CD4-positive, alpha-beta memory T cell (primary cell): ENCODE measurements at places on chromosomes 6 and 20.
A peak's percentile ranks its signal among the peaks of the same experiment; 100 is the strongest.

GRCh38 chr20:46150943-46151342, 32.8 kb downstream of the CD40 start:
- no peaks in the 10 kb centered on the region for H3K27me3 ChIP-seq
- no peak overlapping the region for H3K4me3 ChIP-seq
- no peak for DNase-seq
- H3K4me1 ChIP-seq, result no peaks in the 10 kb centered on the region

- no peaks in the 10 kb centered on the region for H3K4me1 ChIP-seq
- DNase-seq, result no peak
- H3K4me3 ChIP-seq, result no peak overlapping the region
- no peaks in the 10 kb centered on the region for H3K27me3 ChIP-seq
- H3K27ac ChIP-seq, result no peak overlapping the region
- H3K36me3 ChIP-seq, result no peaks in the 10 kb centered on the region
Observed at GRCh38 chr6:74073999-74074398, 378.0 kb downstream of the CD109 start.

DNA sequence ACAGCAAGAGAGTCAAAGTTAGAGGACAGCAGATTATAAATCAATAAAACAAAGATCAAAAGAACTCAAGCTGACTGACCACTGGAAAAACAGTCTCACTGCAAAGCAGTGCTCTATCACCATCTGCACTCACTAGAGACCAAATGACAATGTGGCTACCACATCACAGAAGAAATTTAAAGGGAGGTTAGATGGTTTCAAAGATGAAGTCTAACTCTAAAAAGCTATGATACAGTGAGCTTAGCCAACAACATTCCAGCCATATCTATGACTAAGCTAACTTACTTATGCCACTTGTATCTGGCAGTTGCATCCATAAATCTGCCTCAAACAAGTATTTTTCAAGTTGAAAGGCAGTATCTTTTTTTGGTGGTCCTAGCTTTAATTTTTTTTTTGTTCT, 68.6 kb downstream of the ARHGAP18 start:
- no peak overlapping the region for H3K27ac ChIP-seq
- H3K27me3 ChIP-seq, result no peaks in the 10 kb centered on the region
- no peaks in the 10 kb centered on the region for H3K36me3 ChIP-seq
- no peak for DNase-seq

- H3K36me3 ChIP-seq, result no peaks in the 10 kb centered on the region
- no peaks in the 10 kb centered on the region for H3K27me3 ChIP-seq
- H3K4me1 ChIP-seq, result no peaks in the 10 kb centered on the region
- no peak overlapping the region for H3K4me3 ChIP-seq
- DNase-seq, result no peak
Observed at GRCh38 chr20:48310305-48310704, 517.5 kb downstream of the PREX1 start.

DNA sequence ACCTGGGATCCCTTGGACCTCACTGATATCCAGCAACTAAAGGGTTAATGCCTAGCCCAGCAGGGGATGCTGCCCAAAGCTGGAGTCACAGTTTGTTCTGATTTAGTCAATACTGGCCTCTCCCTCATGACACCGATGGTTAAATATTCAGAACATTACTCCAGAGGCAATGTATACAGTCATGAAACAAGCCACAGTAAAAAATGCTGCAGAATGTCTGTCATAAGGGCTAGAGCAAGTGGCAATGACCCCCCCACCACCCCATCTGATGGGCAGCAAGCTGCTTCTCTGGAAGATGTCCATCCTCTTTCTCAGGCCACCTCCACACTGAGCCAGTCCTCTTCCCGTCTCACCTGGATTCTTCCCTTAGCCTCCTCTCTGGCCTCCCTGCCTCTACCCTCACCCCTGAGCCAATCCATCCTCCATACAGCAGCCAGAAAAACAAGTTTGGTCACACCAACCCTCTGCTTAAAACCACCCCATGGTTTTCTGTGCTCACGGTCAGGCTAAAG, 99.0 kb upstream of the KCNG1 start:
- no peaks in the 10 kb centered on the region for H3K4me1 ChIP-seq
- no peak overlapping the region for H3K27ac ChIP-seq
- H3K36me3 ChIP-seq, result no peaks in the 10 kb centered on the region
- no peak for DNase-seq

- DNase-seq, result no peak
- no peaks in the 10 kb centered on the region for H3K36me3 ChIP-seq
- H3K27me3 ChIP-seq, result no peaks in the 10 kb centered on the region
- no peaks in the 10 kb centered on the region for H3K4me1 ChIP-seq
- H3K27ac ChIP-seq, result no peak overlapping the region
Observed at GRCh38 chr6:101126501-101126900, 245.4 kb upstream of the ASCC3 start.

DNA sequence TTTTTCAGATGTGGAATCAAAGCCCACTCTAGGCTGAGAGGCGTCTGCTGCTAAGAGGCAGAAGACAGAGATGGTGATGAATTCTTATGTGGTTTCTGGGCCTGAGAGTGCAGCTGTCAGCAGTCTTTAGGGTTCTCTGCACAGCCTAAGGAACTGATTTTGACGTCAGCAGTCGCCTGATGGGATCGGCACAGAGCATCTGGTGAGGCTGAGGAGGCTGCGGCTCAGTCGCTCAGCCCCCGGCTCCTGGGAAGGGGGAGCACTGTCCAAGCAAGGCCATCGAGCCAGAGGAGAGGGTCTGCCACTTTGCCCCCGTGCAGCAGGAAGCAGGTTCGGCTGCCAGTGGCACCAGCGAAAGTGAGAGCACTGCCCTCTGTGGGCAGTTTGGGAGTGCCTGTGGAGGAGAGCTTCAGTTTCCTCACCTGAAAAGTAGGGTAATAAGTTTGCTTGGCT, 92.5 kb downstream of the TCP11 start:
- H3K27ac ChIP-seq, result no peak overlapping the region
- peak; percentile 12 for DNase-seq
- no peaks in the 10 kb centered on the region for H3K27me3 ChIP-seq
- H3K4me1 ChIP-seq, result peaks cover 18% of the 10 kb centered on the region
- no peak overlapping the region for H3K4me3 ChIP-seq

DNA sequence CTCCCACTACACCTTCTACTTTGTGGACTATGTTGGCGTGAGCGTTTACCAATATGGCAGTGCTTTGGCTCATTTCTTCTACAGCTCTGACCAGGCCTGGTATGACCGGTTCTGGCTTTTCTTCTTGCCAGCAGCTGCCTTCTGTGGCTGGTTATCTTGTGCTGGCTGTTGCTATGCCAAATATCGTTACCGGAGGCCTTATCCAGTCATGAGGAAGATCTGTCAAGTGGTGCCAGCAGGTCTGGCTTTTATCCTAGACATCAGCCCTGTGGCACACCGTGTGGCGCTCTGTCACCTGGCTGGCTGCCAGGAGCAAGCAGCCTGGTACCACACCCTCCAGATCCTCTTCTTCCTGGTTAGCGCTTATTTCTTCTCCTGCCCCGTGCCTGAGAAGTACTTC, 16.5 kb upstream of the EFHC1 start:
- H3K27ac ChIP-seq, result no peak overlapping the region
- peaks cover 29% of the 10 kb centered on the region for H3K4me1 ChIP-seq
- no peaks in the 10 kb centered on the region for H3K27me3 ChIP-seq
- peaks cover 18% of the 10 kb centered on the region for H3K36me3 ChIP-seq
- DNase-seq, result no peak
- H3K4me3 ChIP-seq, result no peak overlapping the region

DNA sequence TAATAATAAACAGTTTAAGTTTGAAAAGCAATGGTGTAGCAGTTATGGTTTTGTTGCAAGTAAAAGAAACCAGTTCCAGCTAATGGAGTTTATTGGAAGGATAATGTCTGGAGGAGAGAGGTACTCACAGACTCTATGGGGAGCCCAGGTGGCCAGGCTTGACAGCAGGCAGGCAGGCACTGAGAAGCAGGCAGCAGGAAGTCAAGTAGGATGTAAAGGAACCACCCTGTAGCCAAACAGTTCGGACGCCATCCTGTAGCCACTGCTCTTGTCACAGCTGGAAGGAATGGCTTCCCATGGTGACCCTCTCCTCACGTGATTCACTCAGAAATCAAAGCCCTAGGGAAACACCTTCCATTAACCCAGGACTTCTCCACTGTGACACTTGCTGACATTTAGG, 96.7 kb upstream of the MC3R start:
- no peaks in the 10 kb centered on the region for H3K27me3 ChIP-seq
- no peak overlapping the region for H3K4me3 ChIP-seq
- no peak overlapping the region for H3K27ac ChIP-seq
- H3K36me3 ChIP-seq, result no peaks in the 10 kb centered on the region
- no peaks in the 10 kb centered on the region for H3K4me1 ChIP-seq

DNA sequence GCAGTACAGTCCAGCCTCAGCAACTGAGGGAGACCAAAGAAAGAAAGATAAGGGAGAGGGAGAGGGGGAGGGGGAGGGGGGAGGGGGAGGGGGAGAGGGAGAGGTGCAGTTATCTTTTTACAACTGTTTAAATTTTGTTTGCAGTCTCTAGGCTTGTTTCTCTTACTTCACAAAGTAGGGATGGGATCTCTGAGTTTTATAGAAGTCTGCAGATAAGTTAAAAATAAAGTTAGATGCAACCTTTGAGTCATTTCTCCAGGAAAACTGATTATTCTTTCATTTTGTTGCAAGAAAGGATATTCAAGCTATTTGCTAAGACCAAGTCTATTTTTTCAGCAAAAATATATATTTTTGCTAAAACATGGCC, 487.3 kb downstream of the ADGRB3 start:
- no peaks in the 10 kb centered on the region for H3K36me3 ChIP-seq
- no peaks in the 10 kb centered on the region for H3K4me1 ChIP-seq
- no peak for DNase-seq
- no peaks in the 10 kb centered on the region for H3K27me3 ChIP-seq
- H3K4me3 ChIP-seq, result no peak overlapping the region
- H3K27ac ChIP-seq, result no peak overlapping the region

DNA sequence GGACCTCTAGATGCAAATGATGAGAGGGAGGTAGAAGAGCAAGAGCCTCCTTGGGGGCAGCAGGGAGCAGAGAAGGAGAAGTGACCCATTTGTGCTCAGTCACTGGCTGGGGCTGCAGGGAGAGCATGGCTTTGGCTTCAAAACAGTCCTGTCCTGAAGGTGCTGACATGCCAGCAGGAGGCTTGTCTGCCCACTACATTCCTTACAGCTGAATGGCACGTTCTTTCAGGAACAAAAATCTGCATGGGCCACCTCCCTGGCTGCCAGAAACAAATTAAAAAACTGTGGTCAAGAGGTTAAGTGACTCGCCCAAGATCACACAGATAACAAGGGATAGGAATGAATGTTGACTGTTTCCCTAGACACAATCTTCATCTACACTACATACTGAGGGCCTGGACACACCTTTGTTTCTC, 188.8 kb downstream of the HIVEP2 start:
- H3K27ac ChIP-seq, result no peak overlapping the region
- no peak for DNase-seq
- H3K36me3 ChIP-seq, result peaks cover 58% of the 10 kb centered on the region

- H3K27me3 ChIP-seq, result no peaks in the 10 kb centered on the region
- H3K36me3 ChIP-seq, result no peaks in the 10 kb centered on the region
Observed at GRCh38 chr6:82507112-82507511, 143.5 kb downstream of the TPBG start.

DNA sequence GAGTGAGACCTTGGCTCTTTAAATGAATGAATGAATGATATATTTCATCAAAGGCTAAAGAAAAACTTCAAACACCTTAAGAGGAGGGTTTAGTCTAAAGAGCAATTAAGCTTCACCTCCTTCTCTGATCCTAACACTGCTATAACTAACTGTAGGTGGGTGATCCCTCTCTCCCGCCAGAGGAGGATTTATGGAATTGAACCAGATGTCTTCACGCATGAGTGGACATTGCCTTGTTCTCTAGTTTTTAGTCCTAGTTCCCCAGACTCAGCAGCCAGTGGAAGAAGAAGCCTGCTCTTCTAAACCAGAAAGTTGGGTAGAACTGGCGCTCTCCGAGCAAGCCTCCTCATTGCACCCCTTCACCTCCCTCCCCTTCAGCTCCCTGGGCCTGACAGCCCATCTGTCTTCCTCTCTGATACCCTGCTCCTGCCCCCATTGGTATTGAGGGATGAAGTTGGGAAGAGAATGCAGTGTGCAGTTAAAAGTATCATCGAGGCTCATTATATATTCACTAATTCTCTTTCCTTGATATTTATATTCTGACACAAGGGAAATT, 142.7 kb downstream of the ARID1B start:
- no peaks in the 10 kb centered on the region for H3K27me3 ChIP-seq
- H3K27ac ChIP-seq, result no peak overlapping the region
- no peaks in the 10 kb centered on the region for H3K36me3 ChIP-seq
- H3K4me1 ChIP-seq, result peaks cover 30% of the 10 kb centered on the region
- no peak overlapping the region for H3K4me3 ChIP-seq
- DNase-seq, result no peak

- no peak overlapping the region for H3K27ac ChIP-seq
- DNase-seq, result peak; percentile 24
- H3K4me3 ChIP-seq, result no peak overlapping the region
- H3K4me1 ChIP-seq, result peaks cover 22% of the 10 kb centered on the region
- H3K36me3 ChIP-seq, result no peaks in the 10 kb centered on the region
Observed at GRCh38 chr6:16503970-16504415, 257.3 kb downstream of the ATXN1 start.

GRCh38 chr6:29553268-29554057, 6.1 kb downstream of the UBD start:
- no peaks in the 10 kb centered on the region for H3K36me3 ChIP-seq
- H3K27ac ChIP-seq, result no peak overlapping the region
- peak; percentile 23 for DNase-seq
- peaks cover 16% of the 10 kb centered on the region for H3K4me1 ChIP-seq

DNA sequence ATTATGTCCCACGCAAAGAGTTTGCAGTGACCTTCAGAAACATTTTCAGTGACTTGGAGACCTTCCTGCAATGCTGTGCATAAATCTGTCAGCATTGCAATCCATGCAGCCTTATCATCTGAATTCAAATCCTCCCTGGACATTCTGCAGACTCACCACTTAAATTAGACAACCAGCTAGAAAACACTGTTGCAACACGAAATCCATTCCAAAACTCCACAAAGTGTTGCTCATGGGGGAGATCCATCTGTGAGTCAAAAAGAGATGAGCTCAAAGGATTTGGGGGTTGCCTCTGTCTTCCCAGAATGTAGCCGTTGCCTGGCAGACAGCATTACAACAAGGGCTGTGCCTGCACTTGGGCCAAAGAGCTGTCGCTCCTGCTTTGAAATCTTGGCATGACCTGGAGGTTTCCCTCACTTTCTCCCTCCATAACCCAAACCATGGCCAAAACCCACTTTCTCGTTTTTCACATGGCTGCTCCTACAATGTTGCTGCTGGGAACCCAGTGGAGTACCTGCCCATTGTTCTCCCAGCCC, 163.5 kb upstream of the CDYL start:
- H3K27me3 ChIP-seq, result no peaks in the 10 kb centered on the region
- no peaks in the 10 kb centered on the region for H3K4me1 ChIP-seq
- no peak overlapping the region for H3K27ac ChIP-seq
- DNase-seq, result no peak
- no peaks in the 10 kb centered on the region for H3K36me3 ChIP-seq

GRCh38 chr20:49276161-49276960, 1.5 kb downstream of the ZNFX1 start:
- H3K4me1 ChIP-seq, result peaks cover 70% of the 10 kb centered on the region
- H3K27me3 ChIP-seq, result no peaks in the 10 kb centered on the region
